ENCODE measurements at places on chromosomes 6 and 20. TPM values are rescaled to one million over a fixed set of nuclear protein-coding genes. Genes with fewer than 3 reads are reported as not detected.

GRCh38 chr6:35489995-35490791, 6.7 kb downstream of the TEAD3 start:
- DNase-seq = peak; percentile 56

The TCF15 gene
- total RNA-seq = not detected

DNA sequence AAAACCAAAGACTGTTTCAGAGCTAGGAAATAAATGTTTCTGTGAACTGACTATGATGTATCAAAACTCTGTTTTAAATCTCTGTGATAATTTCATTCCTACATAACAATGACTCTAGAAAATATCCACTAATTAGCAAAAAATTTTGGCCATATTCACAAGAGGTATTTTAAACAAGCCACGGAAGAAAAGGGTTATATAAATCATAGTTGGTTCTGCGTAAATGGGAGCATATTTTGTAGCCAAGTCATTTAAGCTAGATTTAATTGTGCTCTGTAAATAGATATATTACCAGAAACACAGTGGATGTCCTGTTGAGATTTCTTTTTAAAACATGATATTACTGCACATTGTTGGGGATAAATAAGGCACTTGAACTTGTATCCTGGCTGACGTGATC, 416.5 kb upstream of the PLCB4 start:
- DNase-seq = no peak

DNA sequence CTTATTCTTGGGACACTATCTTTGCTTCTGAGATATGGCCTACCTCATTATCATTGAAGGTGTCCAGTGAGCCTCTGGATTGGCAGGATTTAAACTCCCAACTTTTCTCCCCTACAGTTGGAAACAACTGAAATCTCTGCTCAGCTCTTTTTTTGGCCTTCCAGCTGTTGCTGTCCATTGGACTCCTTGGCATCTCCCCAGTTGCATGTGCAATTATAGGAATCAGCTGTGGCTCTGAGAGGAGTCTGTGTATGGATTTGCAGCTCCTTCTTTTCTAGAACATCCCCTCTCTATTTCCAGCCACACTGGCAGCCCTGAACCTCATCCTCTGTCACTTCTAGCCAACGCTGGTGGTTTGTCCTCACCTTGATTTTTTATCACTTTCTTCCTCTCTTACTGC, 21.2 kb downstream of the RAB22A start:
- no peak for DNase-seq

The THEMIS gene
- total RNA-seq = 0.21 TPM

GRCh38 chr6:9543649-9544048, 871.2 kb downstream of the TFAP2A start:
- no peak for DNase-seq

DNA sequence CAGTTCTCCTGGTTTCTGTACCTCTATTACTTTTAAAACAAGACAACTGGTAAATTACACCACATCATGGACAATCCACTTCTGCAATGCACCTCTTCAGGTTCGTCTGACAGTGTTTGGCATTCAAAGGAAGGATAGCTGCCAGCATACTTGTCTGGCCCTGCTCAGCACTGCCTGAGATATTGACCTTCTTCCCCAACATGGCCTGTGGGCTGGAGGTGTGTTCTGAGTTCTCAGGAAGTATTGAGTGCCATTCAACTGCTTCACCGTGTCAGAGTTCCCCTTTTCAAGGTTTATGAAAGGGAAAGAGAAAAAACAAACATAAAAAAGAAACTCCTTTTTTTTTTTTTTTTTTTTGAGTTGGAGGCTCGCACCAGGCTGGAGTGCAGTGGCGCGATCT, 267.9 kb upstream of the SASH1 start:
- DNase-seq = no peak

- DNase-seq = no peak
Measured at GRCh38 chr6:22194188-22194921, 102.5 kb downstream of the PRL start.

- no peak for DNase-seq
Measured at GRCh38 chr20:30892541-30893345, 364.7 kb upstream of the DEFB115 start.

The CD164 gene
- 254 TPM for total RNA-seq

DNA sequence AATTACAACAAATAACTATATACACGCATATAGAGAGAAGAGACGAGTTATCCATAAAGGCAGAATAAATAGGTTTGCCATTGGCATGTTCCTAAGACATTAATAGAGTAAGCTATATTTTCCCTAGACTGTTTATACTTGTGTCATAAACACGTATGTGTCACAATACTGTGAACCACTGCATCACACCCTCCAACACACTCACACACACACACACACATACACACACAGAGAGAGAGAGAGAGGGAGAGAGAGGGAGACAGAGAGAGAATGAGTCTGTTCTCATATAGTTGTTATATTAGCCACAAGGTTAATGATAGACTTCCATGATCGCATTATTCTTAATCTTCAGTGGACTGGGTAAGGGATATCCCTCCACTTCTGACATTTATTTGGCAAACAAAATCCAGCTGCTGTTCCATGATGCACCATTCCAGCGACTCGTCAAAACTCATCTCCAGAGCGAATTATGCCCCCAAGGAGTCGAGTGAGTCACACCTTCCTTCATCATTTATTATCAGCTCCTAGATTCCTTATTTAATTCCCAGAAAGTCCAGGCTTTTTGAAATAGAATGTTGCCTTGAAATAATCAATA, 82.8 kb upstream of the HIVEP1 start:
- DNase-seq = no peak

DNA sequence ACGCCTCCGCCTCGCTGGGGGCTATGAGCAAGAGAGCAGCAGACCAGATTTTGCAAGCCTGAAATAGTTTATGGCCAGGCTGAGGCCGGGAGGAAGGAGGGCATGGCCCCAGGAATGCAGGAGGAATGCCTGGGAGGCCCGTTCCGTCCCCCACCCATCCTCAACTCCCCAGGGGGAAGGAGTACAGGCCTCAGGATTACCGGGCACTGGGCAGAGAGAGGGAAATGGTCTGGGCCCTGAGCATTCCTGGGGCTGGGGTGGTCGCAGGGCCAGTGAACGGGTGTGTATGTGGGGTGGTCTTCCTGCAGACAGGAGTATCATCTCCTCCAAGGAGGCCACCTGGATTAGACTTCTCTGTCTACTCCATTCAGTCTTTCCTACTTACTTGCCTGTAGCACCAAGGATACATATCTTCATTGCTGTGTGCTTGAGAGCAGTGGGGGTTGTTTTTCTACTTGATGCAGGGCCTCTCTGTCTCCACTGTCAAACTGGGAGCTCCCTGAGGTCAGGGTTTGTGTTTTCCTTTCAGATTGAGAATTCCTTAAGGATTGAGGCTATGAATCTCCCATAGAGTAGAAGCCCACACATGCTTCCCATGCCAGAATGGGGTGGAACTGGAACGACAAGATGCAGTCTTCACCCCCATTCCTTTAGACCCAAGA, 81.3 kb downstream of the VEGFA start:
- DNase-seq = peak; percentile 79

DNA sequence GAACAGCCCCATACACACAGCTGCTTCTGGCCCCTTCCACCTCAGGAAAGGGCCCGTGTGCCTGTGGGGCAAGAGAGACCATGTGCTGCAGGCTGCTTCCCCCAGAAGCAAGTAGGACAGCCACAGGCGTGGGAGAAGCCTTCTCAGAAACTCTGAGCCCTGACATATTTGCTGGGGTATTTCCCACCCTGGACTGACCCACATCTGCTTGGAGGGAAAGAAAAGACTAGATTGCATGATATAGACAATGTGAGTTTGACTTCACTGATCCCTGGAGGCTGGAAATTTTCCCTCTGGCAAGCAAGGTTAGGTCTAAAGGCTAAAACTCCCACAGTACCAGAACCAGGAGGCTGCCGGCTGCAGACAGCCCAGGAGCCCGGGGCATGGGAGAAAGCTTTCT, 213.3 kb upstream of the SSTR4 start:
- no peak for DNase-seq

- no peak for DNase-seq
Measured at GRCh38 chr6:32609391-32609730, 19.7 kb upstream of the HLA-DRB1 start.

The TRIM10 gene
- not detected for total RNA-seq

GRCh38 chr6:7684076-7684475, 41.8 kb upstream of the BMP6 start:
- no peak for DNase-seq

The AGER gene
- total RNA-seq = 4.5 TPM

GRCh38 chr6:21633511-21634109, 40.1 kb downstream of the SOX4 start:
- no peak for DNase-seq

GRCh38 chr6:84242265-84242664, 14.8 kb upstream of the CEP162 start:
- DNase-seq = no peak

DNA sequence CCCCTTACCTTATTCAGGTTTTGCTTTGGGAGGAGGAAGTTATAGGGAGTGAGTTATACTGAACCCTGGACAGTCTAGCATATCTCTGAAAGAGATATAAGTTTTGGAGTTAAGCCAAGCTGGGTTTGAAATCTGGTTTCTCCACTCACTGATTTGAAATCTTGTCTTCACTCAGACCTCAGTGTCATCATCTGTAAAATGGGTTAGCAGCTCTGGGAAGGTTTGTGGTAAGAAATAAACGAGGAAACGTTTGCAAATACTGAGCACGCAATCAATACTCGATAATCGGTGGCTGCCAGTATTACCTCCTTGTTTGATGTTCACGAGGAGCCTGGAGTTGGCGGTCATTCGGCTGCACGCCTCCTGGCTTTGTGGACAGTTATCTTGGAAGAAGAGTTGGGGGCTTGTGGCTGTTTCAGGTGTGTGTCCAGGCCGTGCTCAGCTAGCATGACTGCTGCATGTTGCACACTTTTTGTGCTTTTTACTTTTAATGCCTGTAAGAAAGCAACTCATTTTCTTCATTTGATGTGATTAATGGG, 61.8 kb downstream of the PAX1 start:
- DNase-seq = no peak

All from HFFc6 (cell line).